ENCODE measurements at places on chromosomes 2 and 18.

- no peak for DNase-seq
Observed at GRCh38 chr2:214575030-214575429, 164.2 kb downstream of the VWC2L start.

DNA sequence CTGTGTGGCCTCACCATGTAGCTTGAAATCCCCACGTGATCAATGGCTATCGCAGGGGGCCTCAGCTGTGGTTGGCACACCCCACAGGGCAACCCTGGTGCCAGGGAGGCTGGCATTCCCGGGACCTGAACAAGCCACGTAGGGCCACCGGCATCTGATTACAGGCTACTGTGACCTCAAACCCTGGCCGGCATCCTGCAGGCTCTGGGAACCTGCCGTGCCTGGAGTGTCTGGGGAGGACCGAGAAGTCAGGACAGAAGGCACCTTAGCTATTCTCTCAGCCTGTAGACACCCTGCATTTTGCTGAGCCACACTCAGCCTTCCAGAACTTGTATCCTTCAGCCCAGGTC, 213.0 kb downstream of the GLI2 start:
- DNase-seq = no peak

DNA sequence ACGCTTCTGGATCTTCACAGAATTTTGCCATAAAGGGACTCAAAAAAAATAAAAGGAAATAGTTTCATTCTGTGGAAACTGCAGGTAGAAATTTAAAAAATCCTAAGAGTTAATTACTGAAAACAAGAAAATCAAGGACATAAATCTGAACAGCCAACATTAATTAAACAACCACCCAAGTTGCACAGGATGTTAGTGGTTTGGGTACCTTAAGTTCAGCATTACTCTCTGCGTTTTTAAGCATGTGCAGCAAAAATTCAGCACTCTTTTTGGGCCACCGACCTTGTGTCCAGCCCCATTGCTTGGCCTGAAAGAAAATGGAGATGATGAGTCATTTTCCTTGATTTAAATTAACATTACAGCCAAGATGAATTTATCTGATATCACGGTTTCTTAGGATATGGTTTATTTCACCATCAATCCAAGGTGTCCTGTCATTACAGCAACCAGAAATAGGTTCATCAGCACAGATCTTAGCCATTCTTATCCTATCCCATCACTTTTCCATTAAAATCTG, 3.3 kb upstream of the C18orf32 start:
- no peak for DNase-seq

DNA sequence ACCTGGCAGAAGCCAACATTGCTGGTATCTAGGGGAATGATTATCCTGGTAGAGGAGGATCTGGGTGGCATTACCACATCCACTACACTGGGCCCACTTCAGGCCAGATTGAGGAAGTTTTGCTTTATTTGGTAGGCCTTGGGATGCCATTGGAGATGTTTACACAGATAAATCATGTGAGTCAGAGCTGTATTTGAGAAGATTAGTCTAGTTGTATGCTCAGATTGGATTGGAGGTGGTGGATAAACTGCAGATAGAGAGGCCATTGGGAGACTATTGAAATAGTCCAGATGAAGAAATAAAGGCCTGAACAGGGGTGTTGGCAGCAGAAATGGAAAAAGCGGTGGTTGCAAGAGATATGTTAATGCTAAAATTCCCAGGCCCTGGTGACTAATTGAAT, 81.5 kb downstream of the EFEMP1 start:
- DNase-seq = no peak

DNA sequence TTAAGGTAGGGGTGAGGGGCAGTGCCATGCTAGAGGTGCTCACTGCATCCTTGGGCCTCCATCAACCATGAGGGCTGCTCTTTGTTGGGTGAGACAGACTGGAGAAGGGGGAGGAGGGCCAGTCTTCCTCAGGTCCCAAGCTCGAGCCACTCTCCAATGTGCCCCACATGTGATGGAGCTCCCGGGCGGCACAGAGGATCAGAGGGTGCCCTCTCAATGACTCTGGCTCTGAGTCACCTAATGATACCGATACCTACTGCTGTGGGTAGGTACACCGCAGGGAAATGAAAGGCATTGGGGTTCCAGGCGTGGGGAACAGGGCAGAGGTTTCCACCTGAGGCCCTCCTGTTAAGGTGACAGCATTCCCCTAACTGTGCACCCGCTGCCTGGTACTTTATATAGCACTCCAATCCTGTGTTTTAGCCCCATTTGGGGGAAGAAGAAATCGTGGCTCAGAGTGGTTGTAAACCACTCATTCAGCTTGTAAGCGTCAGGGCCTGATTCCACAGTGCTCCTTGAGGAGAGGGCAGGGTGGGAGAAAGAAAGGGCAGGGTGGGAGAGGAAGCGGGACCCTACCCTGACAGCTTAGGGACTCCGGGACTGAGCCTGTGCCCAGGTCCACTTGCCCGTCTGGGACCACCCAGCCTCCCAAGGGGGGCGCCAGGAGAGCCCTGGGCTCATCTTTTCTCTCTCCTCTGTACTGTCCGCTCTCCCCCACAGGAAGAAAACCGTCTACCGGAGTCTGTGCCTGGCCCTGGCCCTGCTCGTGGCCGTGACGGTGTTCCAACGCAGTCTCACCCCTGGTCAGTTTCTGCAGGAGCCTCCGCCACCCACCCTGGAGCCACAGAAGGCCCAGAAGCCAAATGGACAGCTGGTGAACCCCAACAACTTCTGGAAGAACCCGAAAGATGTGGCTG, 1.8 kb downstream of the B3GNT7 start:
- no peak for DNase-seq

- DNase-seq = no peak
Observed at GRCh38 chr2:129061069-129061768, 742.6 kb upstream of the HS6ST1 start.

- peak; percentile 19 for DNase-seq
Observed at GRCh38 chr18:3481696-3482210, 31.8 kb downstream of the TGIF1 start.

DNA sequence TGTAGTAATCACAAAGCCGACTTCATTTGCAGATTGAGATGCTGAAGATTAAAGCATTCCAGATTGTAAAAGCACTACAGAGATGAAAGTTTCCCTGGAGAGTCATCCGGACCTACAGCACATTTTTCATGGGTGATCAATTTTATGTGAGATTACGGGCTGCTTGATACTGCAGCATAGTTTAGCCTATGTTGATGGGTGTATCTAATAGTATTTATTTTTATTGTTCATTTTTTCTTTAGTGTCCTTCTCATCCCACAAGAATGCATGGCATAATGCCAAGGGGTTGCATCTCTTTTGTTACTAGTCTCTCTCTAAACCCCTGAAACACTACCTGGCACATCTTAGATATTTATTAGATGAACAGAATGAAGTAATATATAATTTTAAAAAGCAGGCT, 240.4 kb downstream of the MBD2 start:
- no peak for DNase-seq

- no peak for DNase-seq
Observed at GRCh38 chr2:41830600-41830999, 217.2 kb upstream of the PKDCC start.

GRCh38 chr2:124649001-124649400, 623.9 kb downstream of the CNTNAP5 start:
- no peak for DNase-seq

GRCh38 chr2:219965287-219966194, 338.1 kb downstream of the SLC4A3 start:
- DNase-seq = no peak

- DNase-seq = no peak
Observed at GRCh38 chr2:170928036-170928823, 823 bp upstream of the GORASP2 start.

DNA sequence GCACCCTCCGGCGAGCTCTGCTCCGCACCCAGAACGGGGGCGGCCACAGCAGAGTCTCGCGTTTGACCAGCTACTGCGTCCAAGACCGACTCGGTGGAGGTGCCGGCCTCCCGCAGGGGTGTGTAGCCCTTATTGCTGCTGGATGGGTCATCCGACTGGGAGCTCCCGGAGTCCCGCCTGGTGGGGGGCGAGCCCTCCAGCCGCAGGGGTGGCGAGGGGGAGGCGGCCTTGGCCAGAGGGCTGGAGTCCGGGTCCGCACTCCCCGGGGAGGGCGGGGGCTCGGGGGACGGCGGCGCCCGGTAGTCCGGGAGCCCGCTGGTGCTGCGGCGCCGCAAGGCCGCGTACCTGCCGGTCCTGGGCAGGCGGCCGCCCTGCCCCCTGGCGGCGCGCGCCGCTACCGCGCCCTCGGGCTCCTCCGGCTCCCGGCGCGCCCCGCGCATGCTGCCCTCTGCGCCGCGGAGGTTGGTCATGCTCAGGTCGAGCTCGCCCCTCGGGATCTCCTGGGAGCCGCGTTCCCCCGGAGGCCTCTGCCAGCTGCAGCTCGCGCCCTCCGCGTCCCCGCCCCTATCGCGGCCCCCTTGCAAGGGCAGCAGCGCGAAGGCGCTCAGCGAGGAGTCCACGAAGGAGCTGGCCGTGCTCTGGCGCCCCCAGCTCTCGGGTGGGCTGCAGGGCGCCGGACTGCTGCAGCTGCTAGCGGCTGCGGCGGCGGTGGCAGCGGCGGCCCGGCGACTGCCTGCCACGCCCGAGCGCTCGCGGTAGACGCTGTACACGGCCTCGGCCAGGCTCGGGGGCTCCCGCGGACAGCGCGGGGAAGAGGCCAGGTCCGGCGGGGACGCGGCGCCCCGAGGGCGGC, 4.8 kb downstream of the TMEM200C start:
- no peak for DNase-seq

DNA sequence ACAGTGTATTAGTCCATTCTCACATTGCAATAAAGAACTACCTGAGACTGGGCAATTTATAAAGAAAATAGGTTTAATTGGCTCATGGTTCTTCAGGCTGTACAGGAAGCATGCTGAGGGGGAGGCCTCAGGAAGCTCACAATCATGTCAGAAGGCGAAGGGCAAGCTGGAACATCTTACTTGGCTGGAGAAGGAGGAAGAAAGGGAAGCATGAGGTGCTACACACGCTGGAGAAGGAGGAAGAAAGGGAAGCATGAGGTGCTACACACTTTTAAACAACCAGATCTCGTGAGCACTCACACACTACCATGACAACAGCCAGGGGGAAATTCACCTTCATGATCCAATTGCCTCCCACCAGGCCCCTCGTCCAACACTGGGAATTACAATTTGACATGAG, 95.3 kb upstream of the FAM110C start:
- DNase-seq = no peak

- DNase-seq = no peak
Observed at GRCh38 chr2:42957861-42958301, 165.5 kb upstream of the HAAO start.

DNA sequence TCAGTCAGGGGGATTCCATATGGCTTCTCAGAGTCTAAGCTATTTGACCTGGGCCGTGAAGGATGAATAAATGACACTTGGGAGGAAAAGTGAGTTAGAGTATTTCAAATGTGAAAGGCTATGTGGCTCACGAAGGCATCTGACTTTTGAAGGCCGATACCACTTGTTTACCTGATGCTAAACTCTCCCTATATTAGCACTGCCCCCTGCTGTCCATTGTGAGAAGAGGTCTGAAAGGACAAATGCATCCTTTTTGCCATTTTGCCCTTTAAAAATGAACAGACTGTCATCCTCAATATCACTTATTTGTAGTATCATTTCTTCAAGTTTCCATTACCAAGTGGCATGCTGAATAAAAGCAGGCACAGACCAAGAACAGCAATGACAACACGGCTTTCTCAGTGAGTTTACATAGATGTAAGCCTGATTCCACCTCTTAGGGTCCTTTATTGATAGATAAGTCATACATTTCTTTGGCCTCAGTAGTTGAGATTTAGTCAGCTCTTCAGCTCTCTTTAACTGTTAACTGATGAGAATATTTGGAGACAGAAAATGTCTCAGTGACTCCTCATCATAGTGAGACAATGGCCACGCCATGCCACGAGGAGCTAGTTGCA, 40.1 kb downstream of the DOCK10 start:
- peak; percentile 29 for DNase-seq

- DNase-seq = no peak
Observed at GRCh38 chr2:121189011-121189410, 96.0 kb downstream of the TFCP2L1 start.

DNA sequence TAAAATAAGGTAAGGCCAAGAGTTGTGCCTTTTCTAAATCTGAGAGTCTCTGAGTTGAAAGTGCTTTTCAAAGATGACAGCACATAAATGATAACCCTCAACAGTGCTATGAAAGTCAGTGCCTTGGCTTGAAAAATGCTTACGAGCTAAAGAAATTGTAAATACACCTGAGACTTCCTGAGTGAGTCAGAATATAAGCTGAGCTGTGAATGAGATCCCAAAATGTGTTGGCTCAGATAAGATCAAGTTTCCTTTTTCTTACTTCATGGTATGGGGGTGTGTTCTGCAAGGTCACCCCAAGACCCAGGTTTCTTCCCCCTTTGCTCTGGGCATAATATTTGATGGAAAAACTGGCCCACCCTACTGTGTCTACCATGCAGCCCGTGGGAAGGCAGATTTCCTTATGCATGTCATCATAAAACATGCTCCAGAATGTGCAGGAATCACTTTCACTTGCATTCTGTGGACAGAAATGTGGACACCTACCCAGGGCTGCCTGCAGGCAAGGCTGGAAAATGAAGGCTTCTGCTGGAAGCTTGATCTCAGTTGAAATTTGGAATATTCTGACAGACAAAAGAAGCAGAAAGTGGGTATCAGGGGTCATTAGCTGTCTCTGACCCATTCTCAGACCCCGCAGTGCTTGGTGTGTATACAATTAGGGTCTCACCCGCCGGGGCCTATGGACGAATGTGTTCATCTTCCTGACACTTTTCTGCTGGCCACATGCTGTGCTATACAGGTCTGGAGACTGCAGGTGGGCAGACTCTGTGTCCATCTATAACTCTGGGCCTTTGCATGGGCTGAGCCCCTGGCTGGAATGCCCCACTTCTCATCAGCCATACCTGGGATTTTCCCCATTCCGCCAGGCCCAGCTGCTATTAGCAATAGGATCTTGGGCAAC, 212.6 kb downstream of the SH3RF3 start:
- no peak for DNase-seq

DNA sequence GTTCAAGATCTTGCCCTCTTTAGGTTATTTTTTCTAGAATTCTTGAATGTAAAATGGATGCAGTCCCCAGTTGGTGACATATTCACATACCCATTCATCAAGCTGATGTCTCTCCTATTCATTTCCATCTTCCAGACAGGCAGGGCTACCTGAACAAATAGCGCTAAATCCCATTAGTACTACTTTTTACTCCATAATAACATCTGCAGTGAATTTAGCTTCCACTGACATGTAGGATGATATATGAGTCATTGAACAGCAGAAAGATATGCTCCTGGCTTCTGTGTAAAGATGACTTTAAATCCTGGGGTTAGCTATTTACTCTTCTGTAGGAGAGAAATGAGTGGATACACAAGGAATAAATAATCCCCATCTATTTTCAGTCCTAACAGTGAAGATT, 194.7 kb downstream of the RND3 start:
- no peak for DNase-seq

Data from hematopoietic multipotent progenitor cell treated with erythropoietin and hydrocortisone succinate and interleukin-3 and kit ligand, for 15 days (in vitro differentiated cells).